ENCODE measurements at places on chromosomes 12 and 14.
A peak's percentile ranks its signal among the peaks of the same experiment; 100 is the strongest.

DNA sequence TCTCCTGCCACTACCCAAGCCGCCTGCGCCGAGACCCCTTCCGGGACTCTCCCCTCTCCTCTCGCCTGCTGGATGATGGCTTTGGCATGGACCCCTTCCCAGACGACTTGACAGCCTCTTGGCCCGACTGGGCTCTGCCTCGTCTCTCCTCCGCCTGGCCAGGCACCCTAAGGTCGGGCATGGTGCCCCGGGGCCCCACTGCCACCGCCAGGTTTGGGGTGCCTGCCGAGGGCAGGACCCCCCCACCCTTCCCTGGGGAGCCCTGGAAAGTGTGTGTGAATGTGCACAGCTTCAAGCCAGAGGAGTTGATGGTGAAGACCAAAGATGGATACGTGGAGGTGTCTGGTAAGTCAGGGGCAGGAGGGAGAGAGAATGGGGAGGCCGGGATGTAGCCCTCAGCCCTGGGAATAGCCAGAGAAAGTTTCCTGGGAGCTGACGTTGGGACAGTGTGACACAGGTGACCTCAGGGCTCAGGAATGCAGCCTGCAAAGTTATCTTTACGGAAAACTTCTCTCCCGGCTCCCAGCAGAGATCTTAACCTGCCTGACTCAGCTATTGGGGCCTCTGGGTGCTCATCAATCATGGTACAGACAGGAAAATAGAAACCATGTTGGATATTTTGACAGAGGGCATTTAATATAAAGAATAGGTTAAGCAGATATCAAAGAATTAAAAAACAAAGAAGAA lies 747 bp downstream of the HSPB8 start:
- no peak for DNase-seq

DNA sequence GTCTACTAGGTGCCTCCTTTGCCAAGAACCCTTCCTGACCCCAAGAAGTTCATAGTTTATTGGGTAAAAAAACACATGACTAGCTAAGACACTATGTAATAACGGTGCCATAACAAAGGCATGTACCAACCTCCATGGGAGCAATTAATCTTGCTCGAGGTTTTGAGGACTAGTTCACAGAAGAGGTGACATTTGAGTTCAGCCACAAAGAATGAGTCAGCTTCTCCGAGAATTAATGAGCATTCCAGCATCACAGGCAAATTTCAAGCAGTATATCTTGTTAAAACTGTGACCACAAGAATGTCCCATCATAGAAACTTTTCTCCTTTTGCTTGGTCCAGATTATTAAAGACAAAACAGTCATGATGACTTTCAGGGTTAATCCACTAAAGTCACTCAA lies 113.0 kb upstream of the RAP1B start:
- no peak for DNase-seq

GRCh38 chr14:99871771-99872170 lies 78.6 kb downstream of the EML1 start:
- DNase-seq, result no peak

GRCh38 chr12:4780641-4781611 lies 60.7 kb downstream of the GALNT8 start:
- DNase-seq, result no peak

GRCh38 chr12:19217446-19217845 lies 87.9 kb downstream of the PLEKHA5 start:
- no peak for DNase-seq

- DNase-seq, result peak; percentile 64
These were observed 1.5 kb downstream of the GTF2A1 start for GRCh38 chr14:81219210-81219758.

DNA sequence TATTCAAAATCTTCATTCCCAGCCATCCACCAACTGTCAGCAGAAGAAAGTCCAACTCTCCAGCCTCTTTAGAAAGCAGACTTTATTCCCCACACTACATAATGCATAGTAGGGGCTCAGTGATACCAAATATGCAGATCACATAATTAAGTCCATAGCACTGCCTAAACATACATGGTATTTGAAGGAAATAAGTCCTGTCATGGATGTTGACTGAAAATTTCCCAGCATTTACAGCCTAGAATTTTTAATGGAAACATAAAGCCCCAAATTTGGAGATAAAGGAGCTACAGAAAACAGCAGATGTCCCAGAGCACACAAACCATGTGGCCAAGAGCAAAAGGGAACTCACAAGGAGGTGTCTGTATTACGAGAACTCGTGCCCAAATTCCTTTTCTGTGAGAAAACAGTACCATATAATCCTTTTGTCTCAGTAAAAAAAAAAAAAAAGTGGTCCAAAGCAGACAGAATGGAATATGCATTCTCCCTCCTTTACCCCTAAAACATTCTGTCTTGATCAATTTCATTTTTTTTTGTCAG lies 920.5 kb downstream of the NRXN3 start:
- DNase-seq, result no peak

DNA sequence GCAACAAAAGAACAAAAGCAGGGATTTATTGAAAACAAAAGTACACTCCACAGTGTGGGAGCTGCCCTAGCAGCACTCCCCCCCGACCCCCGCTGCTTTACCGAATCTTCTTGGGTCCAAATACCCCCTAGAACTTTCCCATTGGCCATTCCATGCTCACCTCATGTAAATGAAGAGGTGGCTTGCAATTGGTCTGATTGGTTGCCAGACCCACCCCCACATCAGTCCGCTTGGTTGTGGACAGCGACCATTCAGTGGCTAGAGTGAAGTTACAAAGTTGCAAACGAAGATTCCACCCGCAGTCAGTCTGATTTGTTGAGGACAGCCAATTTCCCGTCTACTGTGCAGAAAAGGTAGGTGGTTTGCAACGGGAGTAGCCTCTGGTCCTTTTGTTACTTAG lies 3.9 kb downstream of the STYX start:
- DNase-seq, result no peak

DNA sequence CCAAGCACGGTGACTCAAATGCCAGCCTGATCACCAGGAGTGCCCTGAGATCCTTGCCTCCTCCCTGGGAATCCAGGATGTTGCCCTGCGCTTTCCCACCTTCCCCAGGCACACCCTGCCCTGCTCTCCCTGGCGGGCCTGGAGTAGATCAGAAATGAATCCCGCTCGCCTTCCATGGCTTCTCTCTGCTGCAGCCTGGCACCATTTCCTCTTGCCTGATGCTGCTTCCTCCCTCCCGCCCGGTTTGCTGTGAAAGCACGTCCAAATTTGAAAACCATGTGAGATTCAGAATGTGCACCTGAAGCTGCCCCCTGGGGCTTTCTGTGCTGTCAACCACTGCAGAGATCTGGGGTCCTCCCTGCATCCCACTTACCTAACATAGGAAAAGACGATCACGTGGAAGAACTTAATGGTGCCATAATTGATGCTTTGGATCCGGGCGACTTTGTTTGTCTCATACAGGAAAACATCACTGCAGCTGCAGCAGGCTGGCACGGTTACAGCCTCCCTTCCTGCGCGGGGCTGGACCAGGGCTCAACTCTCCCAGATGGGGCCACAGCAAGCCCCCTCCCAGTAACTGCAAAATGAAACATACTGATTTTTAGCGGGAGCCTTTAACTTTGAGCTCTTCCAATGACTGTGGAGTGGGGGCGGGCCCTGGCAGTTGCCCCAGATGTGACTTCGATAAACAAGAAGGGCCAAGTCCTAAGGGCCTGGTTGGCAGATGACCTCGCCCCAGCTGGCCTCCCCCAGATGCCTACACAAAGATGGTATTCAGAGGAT lies 24.9 kb upstream of the C12orf76 start:
- DNase-seq, result no peak

DNA sequence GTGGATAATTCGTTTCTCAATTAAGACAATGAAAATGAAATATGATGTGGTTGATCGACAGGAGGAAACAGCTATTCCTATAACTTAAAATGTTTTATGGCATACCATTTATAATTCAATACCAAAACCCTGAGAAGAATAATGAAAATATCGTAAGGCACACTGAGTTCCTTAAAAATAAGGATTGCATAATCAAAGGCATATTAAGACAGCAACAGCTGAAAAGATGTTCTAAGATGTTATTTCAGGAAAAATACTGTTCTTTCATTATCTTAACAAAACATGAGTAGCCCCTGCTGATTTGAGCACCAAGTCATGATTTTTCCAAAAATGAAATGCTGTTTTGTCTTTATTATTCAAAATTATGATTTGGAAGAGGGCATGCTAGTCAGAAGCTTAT lies 189.4 kb upstream of the ALG10 start:
- DNase-seq, result no peak

DNA sequence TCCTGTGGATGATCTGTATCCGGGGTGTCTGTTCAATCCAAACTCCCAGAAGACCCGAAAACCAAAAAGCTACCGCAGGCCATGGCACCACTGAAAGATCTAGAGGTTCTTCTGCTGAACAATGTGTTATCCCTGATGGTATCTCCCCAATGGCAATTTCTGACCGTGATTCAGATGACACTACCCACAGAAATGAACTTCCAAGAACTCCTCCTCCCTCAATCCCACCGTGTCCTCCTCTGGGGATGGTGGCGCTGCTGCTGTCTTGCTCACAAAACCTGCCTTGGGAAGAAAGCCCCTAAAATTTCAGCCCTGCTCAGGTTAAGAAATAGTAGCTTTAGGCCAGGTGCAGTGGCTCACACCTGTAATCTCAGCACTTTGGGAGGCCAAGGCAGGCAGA lies 7.8 kb downstream of the CRACR2A start:
- no peak for DNase-seq
